ENCODE measurements at places on chromosomes 4 and X. TPM values are rescaled to one million over a fixed set of nuclear protein-coding genes. Genes with fewer than 3 reads are reported as not detected.

The C4orf33 gene
- total RNA-seq: 3.6 TPM

The HTR2C gene
- not detected for total RNA-seq

The CTAG1A gene
- total RNA-seq: not detected

The XK gene
- total RNA-seq: under 0.01 TPM

The SSX4B gene
- not detected for total RNA-seq

The LUZP4 gene
- not detected for total RNA-seq

The LANCL3 gene
- total RNA-seq: 0.83 TPM

The USP26 gene
- not detected for total RNA-seq

The MBNL3 gene
- total RNA-seq: 0.30 TPM

The TLL1 gene
- under 0.01 TPM for total RNA-seq

All from smooth muscle cell of the umbilical artery (primary cell).